T-helper 2 cell (primary cell): ENCODE measurements at places on chromosomes 11 and 22.

DNA sequence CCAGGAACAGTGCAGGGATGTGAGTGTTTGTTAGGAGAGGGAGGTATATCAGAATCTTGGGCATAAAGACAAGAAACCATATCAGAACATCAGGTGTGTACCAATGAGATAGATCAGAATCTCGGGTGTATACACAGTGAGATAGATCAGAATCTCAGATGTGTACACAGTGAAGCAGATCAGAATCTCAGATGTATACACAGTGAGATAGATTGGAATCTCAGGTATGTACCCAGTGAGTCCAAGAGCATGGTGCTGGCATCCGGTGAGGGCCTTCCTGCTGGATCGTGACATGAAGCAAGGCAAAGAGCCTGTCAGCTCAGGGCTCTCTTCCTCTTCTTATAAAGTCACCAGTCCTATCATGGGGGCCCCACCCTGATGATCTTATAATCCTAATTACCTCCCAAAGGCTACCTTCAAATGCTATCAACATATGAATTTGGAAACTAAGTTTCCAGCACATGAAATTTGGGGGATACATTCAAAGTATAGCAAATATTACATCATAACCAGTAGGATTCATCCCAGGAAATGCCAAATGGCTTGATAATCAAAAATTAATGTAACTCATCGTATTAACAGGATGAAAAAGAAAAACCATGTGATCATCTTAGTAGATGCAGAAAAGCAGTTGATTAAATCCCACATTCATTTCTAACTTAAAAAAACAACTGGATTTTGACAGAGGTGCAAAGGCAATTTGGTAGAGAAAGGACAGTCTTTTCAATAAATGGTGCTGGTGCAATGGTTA lies 28.6 kb downstream of the PPARA start:
- DNase-seq = no peak

- no peak for DNase-seq
Measured at GRCh38 chr11:33980897-33981296, 70.6 kb upstream of the CAPRIN1 start.

GRCh38 chr11:35618497-35619115 lies 346 bp downstream of the FJX1 start:
- DNase-seq = peak; percentile 1

DNA sequence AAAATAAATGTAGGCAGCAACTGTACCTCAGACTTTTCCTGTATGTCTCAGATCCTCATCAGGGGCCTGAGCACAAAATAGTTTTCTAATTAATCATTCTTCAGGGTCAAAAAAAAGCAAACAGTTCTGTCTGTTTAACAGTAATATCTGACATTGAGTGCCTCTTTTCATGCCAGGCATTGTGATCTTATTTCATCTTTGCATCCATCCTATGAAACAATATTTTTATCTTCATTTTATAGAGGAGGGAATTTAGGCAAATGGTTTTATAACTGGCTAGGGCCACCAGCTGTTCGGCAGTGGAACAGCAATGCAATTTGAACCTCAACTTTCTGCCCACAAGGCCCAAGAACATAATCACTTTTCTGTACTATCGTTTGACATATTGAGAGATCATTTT lies 145.6 kb downstream of the WNT7B start:
- no peak for DNase-seq

DNA sequence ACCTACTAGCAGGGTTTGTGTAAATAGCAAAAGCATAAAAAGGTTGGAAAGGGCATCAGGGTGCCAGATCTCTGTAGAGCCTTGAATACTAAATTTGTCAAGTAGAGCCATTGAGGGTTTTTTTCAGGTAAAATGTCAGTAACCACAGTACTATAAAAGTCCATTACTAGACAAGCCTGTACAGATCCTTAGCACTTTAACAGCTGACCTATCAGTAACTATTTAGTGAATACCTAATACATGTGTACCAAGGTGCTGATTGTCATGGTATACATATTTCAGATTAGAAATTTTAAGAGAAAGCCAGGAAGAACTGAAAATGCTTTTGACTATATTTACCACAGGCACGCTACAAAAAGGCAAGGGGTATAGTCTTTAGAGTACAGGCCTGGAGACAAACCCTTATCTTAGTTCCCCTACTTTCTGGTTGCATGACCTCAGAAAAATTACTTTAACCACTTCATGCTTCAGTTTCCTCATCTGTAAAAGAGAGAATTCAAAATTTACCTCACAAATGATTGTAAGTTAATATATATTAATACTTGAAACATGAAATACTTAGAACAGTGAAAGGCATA lies 57.9 kb downstream of the RAB38 start:
- no peak for DNase-seq

- DNase-seq = peak; percentile 67
Measured at GRCh38 chr11:64165842-64166635, at the start of gene MACROD1. TSS of gene MACROD1 (minus strand) at chr11:64166113. CDS start at chr11:64165994, 119 bp downstream.

DNA sequence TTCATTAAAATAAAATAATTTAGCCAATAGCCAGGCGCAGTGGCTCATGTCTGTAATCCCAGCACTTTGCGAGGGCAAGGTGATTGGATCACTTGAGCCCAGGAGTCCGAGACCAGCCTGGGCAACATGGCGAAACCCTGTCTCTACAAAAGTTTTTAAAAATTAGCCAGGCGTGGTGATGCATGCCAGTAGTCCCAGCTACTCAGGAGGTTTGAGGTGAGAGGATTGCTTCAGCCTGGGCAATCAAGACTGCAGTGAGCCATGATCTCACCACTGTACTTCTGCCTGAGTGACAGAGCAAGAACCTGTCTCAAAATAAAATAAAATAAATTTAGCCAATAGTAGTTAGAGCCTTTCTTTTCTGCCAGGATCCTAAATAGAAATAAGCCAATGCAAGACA lies 12.2 kb downstream of the HPS5 start:
- no peak for DNase-seq

GRCh38 chr11:134497586-134497985 lies 85.5 kb upstream of the B3GAT1 start:
- DNase-seq = no peak

- no peak for DNase-seq
Measured at GRCh38 chr22:44126807-44127206, 53.9 kb upstream of the PARVG start.

DNA sequence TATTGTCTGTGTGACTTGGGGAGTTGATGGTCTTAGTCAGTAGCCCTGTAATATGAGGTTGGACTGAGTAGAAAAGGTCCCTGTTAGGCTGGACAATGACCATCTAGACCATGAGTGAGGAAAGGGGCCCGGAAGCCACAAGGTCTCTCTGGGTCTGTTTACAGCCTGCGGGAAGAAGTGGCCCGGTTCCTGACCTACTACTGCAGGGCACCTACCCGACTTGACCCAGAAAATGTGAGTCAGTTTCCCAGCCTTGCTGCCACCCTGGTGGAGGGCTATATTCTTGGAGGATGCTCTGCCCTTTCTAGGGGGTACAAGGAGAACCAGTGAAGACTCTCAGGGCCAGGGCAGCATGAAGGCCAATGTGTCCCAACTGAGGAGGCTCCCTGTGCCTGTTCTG lies 3.4 kb downstream of the ACCSL start:
- DNase-seq = no peak

DNA sequence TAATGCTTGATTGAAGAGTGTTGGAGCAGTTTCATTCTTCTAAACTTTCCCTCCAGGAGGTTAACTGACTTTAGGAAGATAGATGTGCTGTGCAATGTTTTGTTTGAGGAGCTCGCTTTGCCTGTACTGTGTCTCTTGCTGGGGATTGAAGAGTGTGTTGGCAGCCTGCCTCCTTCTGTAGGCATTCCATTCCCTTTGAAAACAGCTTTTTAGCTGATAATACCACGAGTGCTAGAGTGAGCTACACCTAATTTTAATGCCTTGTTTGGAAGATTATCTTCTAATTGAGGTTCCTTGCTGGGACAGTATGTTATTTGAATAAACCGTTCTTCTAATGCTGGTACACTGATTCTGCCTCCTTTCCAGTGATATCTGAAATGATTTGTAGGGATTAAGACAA lies 7.2 kb downstream of the DDX10 start:
- no peak for DNase-seq

DNA sequence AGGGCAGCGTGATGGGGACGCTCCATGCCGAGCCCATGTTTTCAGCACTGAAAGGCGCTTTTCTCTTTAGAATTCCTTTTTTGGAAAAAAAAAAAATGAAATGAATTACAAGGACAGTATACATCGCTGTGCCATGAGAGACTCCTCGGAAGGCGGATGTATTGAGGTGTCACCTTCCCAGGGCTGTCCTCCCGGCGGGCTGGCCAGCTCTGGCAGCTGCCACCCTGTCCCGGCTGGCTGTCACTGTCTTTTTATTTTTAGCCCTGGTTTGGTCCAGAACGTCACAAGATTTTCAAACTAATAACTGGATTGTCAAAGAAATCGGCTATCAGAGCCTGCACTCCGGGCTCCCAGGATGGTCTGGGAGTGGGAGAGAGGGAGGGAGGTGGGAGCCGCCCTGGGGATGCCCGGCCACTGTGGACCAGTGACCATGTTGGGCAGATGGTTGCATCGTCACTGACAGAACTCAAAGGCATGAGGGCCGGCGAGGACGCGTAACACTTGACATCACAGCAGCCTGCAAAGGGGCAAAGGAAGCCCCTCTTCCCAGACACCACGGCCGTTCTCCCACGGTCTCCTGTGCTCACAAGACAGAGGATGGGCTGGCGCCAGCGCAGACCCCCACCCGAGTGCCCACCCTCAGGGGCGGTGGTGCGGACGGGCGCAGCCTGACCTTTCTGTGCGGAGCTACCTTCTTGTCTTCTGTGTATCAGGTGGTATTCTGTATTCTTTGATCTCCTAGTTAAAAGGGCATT lies 392.9 kb downstream of the TBC1D22A start:
- DNase-seq = no peak

- no peak for DNase-seq
Measured at GRCh38 chr11:16891165-16891564, 123.0 kb downstream of the PLEKHA7 start.

DNA sequence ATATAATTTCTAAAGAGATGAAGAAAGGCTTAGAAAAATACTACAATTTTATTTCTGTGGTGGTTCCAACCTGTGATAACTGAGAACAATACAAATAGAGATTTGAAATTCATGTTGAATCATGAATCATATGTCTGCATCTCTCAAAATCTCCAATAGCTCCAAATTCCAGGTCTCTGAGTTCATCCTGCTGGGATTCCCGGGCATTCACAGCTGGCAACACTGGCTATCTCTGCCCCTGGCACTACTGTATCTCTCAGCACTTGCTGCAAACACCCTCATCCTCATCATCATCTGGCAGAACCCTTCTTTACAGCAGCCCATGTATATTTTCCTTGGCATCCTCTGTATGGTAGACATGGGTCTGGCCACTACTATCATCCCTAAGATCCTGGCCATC lies at the start of gene OR56B1:
Gene OR56B1, plus strand, starts transcription at position 53 of the 400 bp plus-strand sequence. Its CDS starts 69 bp downstream, at position 122.
- no peak for DNase-seq

DNA sequence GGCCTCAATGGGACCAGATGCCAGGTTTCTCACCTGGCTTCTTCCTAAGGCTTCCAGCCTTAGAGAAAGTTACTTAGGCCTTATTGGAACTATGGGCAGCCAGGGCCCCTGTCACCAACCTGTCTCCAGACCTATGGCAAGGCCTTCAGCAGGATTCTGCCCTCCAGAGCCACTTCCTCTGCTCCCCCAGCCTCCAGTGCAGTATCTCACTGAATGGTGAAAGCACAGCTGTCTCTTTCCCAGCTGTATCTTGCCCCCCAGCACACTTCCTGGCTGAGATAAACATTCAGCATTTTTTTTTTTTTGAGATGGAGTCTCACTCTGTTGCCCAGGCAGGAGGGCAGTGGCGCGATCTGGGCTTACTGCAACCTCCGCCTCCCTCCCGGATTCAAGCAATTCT lies 1.5 kb downstream of the SLC2A11 start:
- DNase-seq = no peak

DNA sequence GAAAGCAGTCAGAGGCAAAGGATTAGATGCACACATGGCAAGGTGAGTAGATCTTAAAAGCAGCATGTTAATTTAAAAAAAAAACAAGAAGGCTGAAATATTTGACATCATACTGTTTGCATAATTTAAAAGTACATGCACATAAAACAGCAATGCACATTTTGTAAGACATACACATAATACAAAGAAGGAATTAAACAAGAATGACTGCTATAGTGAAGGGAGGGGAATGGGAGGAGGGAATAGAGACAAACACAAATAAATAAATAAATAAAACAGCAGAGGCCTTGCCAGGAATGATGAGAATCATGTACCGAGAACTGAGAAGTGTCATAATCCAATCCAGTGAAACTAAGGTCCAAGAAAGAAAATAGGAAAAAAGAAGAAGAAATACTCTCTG lies 486.2 kb upstream of the API5 start:
- no peak for DNase-seq

GRCh38 chr11:34940026-34940677 lies 23.7 kb downstream of the PDHX start:
- no peak for DNase-seq

DNA sequence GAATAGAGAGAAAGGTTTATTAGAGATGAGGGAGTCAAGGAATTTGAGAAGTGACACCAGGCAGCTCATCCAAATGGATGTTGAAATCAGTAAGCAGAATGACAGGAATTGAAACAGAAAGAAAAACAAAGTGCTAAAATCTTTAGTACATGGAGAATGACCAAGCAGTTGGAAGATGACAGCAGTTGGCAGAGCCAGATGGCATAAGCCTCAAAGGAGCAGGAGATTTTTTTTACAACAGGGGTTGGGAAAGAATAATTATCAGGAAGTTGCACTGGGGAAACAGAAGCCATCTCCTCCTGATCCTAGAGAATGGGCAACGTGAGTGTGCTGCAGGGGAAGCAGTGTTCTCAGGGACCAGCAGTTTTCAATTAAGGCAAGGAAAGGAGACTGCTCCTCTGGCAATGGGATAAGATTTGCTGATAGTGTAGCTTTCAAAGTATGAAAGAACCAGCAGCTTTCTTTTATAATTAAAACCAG lies 28.9 kb downstream of the RAB39A start:
- no peak for DNase-seq

DNA sequence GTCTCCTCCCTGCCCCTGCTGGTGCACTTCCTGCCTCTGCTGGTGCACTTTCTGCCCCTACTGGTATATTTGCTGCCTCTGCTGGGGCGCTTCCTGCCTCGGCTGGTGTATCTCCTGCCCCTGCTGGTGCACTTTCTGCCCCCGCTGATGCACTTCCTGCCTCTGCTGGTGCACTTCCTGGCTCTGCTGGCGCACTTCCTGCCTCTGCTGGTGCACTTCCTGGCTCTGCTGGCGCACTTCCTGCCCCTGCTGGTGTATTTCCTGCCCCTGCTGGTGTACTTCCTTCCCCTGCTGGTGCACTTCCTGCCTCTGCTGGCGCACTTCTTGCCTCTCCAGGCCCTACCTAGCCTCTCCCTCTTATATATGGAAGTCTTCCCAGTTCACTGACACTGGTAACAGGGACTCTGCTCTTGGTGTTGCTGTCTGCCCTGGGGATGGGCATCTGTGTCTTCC lies 10.1 kb downstream of the MTFP1 start:
- peak; percentile 57 for DNase-seq

DNA sequence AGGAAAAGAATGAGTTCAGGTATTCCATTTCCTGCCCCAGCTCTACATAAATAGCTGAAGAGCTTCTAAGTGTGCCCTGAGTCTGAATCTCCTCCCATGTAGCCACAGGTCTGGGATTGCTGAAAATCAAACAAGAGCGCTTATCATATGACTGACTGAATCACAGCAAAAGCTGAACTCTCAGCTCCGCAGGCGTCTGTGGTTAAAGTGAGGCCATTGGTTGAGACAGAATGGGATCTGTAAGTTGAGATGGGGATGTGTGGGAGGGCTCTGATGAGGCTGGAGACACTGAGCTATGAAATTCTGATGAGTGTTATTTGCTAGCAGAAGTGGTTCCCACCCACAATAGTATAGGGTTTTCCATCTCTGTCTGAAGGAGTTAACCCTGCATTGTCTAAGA lies 637.0 kb downstream of the OPCML start:
- DNase-seq = no peak
